ENCODE measurements at places on chromosomes 2 and 18.

DNA sequence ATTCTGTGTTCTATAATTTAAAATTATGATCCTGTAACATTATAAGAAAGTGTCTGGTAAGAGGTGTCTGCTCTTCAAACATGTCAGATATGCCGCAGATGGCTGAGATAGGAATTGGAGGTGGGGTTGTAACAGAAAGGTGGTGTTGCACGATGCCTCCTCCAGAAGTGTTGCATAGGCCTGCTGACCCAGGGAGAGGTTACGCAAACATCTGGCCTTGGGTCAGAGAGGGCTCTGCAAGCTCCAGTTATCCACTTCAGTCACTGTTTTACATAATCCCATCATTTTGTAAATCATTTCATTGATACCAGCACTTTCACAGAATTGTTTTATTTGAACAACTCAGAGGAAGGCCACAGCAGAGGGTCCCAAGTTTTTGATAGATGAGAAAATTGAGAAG, 256.5 kb downstream of the OSR1 start:
- no peak for DNase-seq

DNA sequence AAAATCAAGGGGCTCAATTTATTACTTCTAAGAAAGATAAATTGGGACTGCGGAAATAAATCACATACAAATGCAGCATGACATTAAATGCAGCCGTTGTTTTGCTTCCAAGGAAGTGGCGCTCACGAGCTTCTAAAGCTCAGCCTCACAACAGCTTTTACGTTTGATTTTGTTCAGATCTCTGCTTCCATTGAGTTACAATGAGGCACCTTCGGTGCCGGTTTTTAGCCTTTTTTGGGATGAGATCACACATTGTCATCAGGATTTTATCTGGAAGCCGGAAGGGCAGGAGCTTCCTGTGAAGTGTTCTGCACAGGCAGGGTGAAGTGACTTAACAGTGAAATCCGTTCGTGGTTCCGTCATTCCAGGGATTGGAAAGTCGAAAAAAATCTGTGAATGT, 209.8 kb downstream of the DCDC2C start:
- DNase-seq = no peak

DNA sequence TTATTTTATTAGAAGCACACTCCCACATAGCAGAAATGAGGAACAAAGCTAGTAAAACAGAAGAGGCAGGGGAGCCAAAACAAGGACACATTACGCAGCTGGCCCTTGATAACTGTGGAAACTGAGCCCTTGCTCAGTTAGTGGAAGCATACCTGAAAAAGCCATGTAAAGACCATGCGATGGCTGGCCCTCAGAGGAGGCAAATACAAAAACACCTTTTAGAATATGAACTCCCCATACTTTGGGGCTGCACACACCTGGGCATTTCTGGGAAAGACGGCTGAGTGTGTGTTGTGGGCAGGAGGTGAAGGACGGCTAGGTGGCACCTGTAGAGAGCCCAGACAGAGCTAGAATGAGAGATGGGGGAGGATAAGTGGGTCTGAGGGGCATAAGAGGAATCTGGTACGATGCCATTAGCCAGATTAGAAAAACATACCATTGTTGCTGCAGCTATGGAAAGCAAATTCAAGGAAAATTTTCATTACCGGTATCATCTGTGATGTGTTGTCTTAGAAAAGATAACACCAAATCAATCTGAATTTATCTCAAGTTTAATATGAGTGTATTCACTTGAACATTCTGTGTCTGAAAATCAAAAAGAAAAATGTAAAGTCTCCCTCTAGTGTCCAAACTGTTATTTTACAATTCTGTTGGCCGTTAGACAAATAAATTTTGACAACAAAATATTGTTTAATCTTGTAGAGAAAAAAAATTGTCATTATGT, 45.2 kb upstream of the SULT1C3 start:
- DNase-seq = peak; percentile 4

DNA sequence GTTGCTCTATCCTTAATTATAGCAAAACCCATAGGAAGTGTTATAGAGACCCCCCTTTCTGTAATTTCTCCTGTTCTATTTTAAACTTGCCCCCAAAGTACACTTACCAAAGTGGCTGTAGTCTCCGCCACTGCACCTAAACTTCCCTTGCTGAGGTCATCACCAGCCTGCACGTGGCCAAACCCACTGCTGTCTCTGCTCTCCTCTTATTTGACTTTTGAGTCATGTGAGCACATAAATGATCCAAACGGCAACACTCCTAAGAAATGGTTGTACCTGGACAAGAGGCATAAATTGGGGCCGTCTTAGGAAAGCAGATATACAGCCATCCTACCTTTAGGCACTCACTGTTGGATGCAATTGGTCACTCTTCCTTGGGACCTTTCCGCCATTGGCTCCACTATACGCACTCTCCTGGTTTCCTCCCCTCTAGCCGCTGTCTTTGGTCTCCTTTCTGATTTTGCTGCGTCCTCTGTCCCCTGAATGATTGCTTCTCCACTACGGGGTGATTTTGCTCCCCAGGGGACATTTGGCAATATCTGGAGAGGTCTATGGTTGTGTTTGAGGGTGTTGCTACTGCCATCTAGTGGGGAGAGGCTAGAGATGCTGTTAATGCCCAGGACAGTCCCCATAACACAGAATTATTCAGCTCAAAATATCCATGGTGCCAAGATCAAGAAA, 19.2 kb upstream of the IL36G start:
- DNase-seq = peak; percentile 50

GRCh38 chr2:193885419-193885818, 1690.7 kb upstream of the TMEFF2 start:
- no peak for DNase-seq

GRCh38 chr2:177759443-177759842, 313.1 kb downstream of the PDE11A start:
- no peak for DNase-seq

DNA sequence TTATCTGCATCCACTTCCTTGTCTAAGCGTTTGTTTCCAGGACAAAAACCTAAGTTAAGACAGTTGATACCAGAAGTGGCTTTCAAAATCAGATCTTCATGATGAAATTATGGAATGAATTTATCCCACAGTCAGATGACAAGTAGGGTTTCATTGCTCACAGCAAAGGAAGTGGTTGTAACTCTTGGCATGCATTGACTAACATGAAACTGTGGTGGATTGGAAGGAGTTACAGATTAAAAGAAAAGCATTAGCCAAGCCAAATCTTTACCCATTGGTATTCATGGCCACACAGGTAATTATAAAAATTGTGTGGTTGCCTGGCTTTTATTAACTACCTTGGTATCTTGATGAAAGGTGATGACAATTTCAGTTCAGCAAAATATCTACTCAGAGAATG, 438.0 kb upstream of the NXPH2 start:
- DNase-seq = no peak

DNA sequence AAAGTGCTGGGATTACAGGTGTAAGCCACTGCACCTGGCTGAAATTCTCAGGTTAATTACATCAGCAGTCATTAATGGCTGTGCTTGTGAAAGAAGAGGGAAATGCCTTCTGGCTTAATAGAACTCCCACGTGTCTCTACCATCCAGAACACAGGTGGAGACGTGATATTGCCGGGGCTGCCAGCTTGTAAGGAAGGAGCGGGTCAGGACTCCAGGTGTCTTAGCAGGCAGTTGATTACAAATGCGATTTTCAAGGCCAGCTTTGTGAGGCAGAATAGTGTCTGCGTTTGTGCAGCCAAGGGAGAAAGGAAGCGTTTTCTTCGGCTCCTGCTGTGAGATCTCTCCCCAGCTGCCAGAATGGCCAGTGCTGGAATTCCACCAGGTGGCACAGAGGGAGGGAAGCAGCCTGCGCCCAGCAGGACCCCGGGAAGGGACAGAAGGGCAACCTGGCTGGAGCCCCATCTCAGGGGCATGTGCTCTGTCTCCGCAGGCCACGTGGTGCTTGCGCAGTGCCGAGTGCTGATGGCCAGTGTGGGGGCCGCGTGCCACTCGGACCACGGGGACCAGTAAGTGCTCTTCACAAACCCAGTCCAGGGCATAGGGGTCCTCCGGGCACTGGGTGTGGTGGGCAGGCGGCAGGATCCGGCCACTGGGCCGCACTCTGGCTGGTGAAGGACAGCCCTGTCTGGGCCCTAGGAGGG, 3.7 kb upstream of the ESPNL start:
- no peak for DNase-seq

DNA sequence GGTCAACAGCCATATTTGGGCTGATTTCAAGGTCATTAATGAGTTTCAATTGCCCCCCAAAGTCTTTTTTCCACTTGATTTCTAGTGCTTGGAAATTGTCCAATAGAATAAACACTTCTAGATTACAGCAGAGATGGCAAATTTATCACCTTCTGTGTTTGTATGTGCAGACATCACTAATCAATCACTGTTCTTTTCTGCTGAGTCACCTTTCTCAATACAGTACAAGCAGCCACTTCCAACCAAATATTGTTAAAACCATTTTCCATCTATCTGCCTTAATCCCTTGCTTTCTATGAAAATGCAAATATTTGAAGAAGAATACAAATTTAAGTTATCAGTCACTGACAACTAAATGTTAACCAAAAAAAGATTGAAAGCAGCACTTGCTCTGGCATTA, 40.2 kb upstream of the ZNF521 start:
- no peak for DNase-seq

GRCh38 chr18:80246445-80247392, 595 bp downstream of the PARD6G start:
- DNase-seq = no peak

DNA sequence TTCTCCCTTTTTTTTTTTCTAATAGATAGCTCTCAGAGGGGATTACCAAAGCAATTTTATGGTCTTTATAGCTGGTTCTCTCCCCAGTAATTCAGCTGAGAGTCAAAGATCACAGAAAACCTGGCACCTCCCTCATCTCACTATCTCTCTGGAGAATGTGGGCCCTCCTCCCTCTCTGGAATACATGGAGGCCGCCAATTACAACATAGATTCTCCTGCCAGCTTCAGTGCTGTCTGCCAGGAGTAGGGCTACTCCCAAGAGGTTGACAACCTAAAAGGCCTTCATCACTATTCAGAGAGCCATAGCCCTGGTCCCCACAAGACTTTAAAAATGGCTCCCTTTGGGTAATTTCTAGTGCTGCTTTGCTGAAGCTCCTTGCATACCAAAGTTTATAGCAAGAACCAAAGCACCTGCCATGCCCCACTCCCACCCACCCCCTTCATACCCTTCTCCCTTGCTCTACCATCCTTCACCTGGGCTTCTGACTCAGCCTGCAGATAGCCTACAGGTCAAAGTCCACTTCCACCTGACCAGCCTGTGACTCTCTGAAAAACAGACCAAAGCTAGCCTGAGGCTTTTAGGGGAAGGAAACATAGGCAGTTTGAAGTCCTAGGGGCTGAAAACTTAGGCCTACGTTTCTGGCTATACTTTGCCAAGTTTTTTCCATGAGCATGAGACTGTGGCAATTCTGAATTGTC, 472.3 kb downstream of the TNS1 start:
- DNase-seq = no peak

GRCh38 chr2:60070736-60071489, 482.5 kb downstream of the BCL11A start:
- no peak for DNase-seq

GRCh38 chr2:23546913-23547312, 161.9 kb downstream of the KLHL29 start:
- no peak for DNase-seq

GRCh38 chr2:239393941-239394340, 6.9 kb downstream of the HDAC4 start:
- no peak for DNase-seq

DNA sequence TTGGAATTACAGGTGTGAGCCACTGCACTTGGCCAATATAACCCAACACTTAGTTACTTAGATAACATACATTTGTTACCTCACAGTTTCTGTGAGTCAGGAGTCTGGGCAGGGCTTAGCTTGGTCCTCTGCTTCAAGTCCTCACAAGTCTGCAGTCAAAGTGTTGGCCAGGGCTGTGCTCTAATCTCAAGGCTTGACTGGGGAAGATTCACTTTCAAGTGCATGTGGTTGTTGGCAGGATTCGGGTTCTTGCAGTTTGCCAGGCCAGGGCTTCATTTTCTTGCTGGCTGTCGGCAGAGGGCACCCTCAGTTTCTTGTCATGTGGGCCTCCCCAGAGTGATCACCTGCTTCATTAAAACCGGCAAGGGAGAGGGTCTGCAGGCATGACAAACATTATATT, 103.7 kb downstream of the SLC4A3 start:
- DNase-seq = no peak

DNA sequence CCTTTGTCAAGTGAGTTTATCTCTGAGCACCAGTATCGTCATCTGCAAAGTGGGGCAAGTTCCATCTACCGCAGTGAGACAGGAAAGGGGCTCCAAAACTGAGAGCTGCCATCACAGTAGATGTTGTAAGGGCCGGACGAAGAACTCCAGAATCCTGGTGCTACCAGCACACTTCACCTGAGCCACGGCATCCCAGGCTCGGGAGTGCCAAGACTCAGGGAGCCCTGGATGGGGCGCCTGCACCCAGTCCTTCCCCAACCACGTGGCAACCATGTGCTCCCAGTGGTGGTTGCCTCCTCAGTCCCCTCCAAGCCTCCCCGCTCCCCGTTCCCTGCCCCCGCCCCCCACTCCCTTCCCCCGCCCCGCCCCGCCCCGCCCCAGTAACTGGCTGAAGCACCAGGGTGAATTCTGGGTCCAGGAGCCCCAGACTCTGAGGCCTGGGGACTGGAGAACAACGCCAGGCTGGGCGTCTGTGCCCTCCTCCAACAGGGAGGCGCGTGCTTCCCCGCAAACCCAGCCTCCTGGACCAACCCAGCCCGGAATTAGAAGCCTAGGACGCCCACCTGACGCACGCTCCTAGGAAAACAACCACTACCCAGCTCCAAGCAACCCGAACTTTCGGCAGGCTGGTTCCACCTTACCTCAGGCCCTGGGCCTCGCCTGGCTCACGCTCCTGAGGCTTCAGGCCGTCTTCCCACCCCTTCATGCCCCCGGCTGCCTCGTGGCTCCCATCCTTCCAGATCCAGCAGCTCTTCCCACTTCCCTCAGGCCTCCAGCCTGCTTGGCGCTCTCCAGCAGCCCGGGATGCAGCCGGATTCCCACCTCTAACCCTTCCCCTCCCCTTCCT, 67.6 kb downstream of the LAMA3 start:
- DNase-seq = no peak

DNA sequence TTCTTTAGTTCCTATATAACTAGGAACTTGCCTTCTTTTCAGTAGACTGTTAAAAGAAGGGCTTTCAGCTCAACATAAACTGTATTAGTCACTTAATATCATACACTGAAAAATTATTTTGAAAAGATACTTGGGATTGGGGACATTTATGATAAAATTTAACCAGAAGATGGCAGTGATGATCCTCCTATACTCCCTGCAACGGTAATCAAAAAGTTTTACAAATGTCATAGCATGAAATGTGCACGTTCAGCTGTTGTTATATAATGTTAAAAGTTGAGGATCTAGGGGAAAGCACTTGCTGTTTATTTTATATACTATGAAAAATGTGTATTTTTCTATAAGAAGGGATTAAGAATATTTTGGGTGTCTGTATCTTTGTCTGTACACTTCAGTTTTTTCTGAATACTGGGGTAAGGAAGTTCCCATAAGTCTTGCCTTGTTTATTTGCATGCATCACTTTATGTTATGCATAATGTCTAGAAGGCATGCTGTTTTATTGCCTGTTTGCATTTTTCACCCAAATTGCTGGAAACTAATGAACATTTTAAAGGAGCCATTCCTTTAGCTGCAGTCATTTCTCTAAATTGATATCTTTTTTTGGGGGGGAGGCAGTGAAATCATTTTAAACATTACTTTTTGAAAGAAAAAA, 19.0 kb downstream of the DYNC1I2 start:
- peak; percentile 45 for DNase-seq

All from HCEC 1CT (cell line).